ENCODE measurements at places on chromosomes 3 and 15.
A peak's percentile ranks its signal among the peaks of the same experiment; 100 is the strongest.

DNA sequence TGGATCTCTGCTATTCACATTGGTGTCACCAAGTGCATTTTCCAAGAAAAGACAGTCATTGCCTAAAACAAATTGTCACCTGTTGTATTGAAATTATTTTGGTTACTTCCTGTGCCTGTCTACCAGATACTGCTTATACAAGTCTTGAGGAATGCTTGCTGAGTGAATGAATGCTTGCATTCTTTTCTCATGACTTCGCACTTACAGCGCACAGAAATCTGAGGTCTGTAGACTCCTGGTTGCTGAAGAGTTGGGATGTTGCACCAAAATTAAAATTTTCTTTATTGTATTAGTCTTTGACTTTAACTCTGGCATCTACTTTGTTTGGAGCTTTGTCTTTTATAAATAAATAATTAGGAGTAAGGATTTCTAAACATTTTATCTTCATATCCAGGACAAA lies 28.4 kb downstream of the SH3GL3 start:
- no peak for DNase-seq

DNA sequence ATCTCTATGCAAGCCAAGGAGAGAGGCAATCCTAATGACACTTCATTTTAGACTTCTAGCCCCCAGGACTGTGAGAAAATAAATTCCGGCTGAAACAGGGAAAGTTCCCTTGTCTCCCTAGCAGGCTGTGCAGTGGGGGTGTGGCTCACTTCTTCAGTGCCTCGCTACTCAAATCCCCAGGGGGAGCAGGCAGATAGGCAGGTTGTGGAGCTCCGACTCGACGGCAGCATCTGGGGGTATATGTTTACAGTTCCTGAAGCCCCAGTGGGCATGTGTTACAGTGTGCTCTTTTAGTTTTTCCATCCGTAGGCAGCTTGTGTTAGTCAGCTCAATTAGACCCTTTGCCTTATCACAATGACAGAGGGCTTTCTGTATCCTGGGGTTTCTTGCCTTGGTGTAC lies 836.5 kb downstream of the PDCD6IP start:
- no peak for DNase-seq

DNA sequence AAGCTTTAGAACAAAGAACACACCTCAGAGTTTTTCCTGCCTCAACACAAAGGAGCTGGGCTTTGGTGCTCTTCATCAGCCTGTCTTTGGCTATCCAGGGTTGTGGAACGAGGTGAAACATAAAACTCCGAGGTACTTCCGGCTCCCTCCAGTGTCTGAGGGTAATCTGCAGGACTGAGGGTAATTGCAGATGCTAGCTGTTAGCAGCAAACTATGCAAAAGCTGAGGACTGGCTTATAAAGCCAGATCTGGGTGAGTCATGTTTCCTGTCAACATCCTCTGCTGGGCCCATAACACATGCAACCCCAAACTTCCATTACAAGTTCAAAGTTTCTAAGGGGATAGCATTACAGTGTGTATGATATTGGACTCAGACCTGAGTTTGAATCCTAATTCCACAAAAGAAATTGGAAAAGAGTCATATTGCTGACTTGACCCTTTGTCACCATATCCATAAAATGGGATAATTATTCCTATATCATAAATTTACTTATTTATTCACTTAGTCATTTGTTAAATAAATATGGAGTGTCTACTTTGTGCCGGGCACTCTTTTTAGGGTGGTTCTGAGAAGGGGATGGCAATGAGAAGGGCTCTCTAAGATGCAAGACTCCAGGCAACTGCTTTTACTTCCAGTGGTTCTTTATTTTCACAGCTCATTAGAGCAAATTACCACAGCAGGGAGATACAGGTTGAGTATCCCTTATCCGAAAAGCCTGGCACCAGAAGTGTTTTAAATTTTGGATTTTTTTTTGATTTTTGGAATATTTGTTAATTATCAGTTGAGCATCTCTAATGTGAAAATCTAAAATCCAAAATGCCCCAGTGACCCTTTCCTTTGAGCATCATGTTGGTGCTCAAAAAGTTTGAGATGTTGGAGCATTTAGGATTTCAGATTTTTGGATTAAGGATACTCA lies 9.5 kb upstream of the TRIM69 start:
- peak; percentile 69 for DNase-seq

DNA sequence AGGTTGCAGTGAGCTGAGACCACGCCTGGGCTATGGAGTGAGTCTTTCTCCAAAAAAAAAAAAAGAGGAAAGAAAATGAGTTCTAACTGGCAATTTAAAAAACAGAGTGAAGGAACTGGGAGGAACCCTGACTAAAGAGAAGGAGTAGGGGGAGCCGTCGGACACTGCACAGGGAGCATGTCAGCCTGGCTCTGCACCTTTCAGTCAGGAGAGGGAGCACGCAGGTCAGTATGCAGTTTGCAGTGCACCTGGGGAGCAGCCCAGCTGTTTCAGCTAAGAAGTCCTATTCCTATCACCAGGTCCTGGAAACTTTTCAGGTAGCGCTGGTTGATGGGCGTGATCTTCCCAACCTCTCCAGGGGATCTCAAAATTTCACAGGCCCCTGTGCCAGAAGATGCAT lies 14.9 kb upstream of the ZXDC start:
- no peak for DNase-seq
